ENCODE measurements at places on chromosomes 3 and 15.

DNA sequence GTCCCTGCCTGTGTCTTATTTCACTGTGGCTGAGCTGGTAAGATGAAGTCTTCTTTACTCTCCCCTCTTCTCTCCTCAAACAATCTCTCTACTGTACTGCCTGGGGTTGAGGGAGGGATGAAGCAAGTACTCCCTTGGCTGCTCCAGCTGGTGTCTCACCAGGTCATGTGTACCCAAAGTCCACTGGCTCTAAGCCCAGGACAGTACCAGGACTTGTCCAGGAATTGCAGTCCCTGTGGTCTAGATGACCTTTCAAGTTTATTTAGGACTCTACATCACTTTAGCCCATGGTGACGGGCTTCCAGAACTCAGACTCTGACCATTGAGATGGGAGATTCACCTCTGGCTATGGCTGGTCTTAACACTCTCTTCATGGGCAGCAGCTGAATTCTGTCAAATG, 17.5 kb upstream of the SLC27A2 start:
- no peak for DNase-seq

- no peak for DNase-seq
Observed at GRCh38 chr3:71825551-71826283, 40.8 kb upstream of the PROK2 start.

GRCh38 chr15:25655207-25655948, 207.7 kb downstream of the ATP10A start:
- DNase-seq: no peak

GRCh38 chr15:63491979-63492378, 12.4 kb upstream of the USP3 start:
- no peak for DNase-seq

- DNase-seq: no peak
Observed at GRCh38 chr15:38528294-38528693, 36.3 kb downstream of the RASGRP1 start.

GRCh38 chr3:129485721-129486663, 42.4 kb upstream of the RHO start:
- no peak for DNase-seq

GRCh38 chr3:60729056-60729455, 522.2 kb downstream of the FHIT start:
- no peak for DNase-seq

GRCh38 chr3:182636646-182637045, 156.7 kb upstream of the ATP11B start:
- no peak for DNase-seq

- no peak for DNase-seq
Observed at GRCh38 chr15:92749216-92749615, 93.6 kb upstream of the FAM174B start.

DNA sequence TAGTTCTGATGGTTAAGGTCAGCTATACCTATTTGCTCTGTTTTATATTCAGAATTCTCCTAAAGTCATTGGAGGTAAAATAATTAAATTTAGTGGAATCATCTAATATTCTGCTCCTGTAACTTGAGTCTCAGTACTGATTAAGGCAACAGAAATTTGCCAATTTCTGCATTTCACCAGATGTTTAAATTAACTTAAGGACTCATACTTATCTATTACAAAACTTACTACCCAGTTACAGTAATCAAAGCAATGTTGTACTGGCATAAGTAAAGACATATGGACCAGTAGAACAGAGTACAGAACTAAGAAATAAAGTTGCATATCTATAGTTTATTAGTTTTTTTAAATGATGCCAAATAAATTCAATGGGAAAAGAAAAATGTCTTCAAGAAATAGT, 1043.8 kb downstream of the OTOL1 start:
- DNase-seq: no peak

DNA sequence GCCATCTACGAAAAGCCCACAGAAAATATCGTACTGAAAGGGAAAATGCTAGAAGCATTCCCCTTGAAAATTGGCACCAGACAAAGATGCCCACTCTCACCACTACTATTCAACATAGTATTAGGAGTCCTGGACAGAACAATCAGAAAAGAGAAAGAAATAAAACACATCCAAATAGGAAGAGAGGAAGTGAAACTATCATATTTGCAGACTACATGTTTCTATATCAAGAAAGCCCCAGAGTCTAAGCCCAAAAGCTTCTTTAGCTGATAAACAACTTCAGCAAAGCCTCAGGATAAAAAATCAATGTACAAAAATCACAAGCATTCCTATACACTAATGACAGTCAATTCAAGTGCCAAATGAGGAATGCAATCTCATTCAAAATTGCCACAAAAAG, 15.6 kb downstream of the OR5K3 start:
- DNase-seq: no peak

DNA sequence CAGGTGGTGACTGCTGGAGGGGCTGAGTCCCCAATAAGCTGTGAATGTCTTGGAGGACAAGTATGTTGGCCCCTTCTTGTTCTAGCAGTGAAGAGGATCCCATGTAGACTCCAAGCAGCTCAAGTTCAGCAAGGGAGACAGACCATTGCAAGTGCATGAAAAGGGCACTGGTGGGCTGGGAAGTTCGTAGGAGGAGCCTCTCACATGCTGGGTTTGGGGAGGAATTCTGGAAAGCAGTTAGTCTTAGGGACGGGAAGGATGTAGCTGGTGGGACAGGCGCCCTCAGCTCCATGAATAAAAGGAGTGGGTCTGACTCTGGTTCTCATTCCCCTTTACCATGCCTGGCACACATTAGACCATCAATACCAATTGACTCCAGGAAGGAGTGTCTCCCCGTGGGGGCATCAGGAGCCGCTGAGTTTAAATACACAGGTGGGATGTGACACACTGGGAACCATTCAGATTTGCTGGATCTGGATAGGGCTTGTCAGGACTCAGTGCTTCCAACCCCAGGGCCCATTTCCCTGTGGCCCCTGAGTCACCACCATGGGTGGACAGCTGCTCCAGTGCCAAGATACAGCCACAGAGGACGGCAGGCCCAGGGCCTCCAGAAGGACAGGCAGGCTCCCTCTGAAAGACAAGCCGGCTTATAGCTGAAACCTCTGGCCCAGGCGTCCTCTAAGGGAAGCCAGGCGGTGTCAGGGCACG, 552 bp upstream of the XYLB start:
- no peak for DNase-seq

GRCh38 chr15:59276225-59277178, 69.9 kb downstream of the LDHAL6B start:
- no peak for DNase-seq

GRCh38 chr3:81743096-81744025, 18.1 kb downstream of the GBE1 start:
- DNase-seq: no peak

DNA sequence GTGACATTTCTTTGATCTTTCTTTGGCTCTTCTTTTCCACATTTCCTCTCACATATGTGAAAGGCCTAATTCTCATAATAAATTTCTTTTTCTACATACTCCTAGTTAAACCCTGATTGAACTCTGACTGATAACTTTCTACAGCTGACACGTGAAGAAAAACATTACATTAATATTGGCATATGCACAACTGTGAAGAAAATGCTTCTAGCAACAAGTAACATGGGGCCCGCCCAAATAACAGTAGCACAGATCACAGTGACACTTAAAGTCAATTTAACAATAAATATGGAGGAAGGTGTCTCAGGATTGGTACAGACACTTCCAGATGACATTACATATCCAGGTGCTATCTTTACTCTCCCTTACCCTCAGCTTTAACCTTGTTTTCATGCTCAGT, 317.6 kb upstream of the ZNF385D start:
- no peak for DNase-seq

GRCh38 chr3:117666325-117666724, 956.7 kb downstream of the TUSC7 start:
- DNase-seq: no peak

DNA sequence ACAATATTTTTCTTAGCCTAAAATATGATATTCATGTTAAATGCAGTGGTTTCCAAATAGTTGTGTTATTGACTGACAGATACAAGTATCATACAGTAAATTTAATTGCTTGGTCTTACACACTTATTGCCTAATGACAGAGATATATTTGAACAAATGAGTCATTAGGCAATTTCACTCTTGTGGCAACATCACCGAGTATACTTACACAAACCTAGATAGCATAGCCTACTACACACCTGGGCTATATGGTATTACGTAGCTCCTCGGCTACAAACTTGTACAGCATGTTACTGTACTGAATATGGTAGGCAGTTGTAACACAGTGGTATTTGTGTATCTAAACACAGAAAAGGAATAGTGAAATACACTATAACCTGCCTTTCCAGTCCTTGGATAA, 50.3 kb downstream of the SERPINI1 start:
- no peak for DNase-seq

- peak; percentile 65 for DNase-seq
Observed at GRCh38 chr3:52277972-52278509, 408 bp downstream of the WDR82 start.

DNA sequence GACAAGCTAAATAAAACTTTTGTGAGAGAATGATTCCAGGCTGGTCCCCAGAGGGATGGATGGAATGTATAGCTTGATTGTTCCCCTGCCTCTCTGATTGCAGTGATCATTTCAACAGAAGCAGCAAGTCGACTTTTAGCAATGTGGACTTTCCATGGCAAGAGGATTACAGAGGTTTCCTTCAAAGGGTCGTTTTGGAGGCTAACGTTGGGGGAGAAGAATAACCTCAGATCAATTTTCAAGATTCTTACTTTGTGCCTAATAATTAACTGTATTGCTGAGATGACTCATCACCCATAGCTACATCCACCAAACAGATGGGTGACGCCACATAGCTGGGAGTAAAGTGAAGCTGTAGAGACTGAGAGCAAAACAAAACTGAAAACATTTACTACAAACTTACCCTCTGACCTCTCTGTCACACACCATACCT, 79.9 kb downstream of the GTPBP8 start:
- DNase-seq: no peak

DNA sequence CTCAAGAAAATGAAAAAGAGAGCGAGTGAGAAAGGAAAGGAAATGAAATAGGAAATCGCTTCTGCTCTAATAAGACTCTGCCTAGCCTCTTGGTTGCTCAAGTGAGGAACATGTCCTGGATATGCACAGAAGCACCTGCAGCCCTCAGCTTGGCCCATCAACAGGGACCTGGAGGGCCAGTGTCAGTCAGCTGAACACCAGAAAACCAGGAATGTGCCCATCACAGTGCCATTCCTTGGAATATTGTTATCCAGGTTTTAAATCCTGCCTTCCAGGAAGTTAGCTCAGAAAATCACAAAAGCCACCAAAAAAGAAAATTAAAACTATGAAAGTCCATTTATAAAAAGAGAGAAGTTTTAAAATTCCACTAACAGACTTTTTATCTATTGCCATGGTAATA, 173.4 kb upstream of the TPM1 start:
- DNase-seq: no peak

DNA sequence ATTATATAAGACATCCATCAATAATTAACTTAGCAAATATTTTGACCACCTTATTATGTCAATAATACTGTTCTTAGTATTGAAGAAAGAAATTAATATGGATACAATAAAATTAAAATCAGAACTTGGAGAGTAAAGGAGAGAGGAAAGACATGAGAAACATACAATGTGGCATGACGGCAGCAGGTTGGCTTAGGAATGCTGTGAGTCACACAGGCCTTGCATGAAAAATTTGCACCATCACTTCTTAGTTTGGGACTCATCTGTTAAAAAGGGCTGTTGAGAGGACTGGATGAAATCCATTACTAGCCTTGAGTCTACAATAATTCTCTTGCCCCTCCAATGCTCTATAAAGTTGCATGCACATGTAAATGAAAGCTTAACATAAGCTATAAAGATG, 880.8 kb downstream of the ROBO1 start:
- no peak for DNase-seq

DNA sequence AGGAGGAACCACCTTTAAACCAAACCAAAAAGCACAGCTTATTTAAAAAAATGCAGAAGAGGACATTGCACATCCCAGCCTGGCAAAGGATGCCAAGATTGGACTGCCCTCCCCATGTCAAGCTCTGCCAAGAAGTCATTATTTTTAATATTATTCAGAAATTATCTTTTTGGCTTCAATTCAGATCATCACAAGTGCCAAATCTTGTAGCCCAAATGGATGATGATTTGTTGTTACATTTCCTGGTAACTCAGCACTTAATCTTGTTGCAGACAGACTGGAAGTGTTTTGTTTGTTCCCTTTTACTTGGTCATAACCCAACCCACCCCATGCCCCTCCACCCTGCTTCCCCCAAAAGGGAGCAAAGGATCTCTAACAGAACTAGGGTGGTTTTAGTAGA, 28.1 kb upstream of the LXN start:
- no peak for DNase-seq

- peak; percentile 42 for DNase-seq
Observed at GRCh38 chr15:62119227-62119864, 45.7 kb downstream of the C2CD4B start.

- no peak for DNase-seq
Observed at GRCh38 chr15:99502661-99503060, 63.1 kb upstream of the MEF2A start.

DNA sequence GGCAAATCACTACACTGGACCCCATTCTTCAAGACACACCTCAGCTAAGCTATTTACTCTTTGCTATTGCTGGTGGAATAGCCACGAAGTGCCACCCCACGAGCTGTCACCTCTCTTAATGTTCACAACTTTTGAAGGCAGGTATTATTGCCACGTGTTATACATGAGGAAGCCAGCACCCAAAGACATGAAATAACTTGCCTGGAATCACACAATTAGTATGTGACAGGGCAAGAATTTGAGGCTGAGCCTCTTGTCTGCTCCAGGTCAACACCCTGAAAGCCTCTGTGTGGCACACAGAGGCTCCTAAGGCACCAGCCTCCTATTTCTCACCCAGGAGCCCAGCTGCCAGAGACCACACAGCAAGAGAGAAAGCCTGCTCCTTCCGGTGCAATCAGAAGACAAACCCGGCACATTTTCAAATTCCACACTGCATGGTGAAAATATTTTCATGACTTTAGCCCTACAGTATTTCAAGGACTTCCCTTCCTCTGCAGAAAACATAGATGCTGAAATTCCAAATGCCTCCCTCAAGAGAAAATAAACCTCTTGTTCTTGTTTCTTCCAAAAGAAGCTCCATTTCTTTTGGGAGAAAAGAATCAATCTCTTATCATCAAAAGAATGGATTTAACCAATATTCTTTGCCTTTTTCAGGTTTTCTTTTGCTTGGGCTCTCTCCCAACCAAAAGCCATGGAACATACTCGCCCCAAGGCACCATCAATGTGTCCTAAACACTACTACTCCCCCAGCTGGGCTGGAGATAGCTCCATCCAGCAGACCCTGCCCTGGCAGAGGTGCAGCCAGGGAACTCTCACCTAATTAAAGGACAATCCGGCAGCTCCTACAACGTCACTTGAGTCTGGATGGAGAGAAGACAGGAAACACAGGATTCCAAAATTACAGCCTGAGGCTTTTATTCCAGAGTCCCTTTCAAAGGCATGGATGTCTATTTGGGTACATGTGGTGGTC, 84.7 kb upstream of the THBS1 start:
- DNase-seq: no peak

DNA sequence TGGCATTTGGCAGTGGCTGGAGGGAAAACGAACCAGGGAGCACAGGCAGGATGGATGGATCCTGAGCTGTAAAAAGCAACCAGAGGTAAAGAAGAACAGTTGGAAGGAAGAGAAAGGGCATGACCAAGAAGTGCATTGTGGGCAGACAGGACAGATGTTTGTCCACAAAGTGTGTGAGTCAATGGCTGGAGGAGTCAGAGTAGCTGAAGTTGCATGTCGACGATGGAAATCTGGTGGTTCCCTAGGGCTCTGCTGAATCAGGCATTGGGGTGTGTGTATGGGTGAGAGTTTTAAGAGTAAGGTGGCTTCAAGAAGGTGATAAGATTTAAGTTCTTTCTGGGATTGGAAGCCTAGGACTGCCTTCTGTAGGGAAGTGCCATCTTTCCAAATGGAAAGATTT, 214.0 kb upstream of the BHLHE40 start:
- no peak for DNase-seq

GRCh38 chr15:69609176-69609575, 156.6 kb downstream of the RPLP1 start:
- no peak for DNase-seq
